Spleen (tissue), 13 donors: ENCODE measurements at places on chromosomes 5 and 9. TPM values are rescaled to one million over a fixed set of nuclear protein-coding genes. Genes with fewer than 3 reads are reported as not detected.

COL5A1 gene
- total RNA-seq, result 37.8 TPM

BTNL3 gene
- 2.4 TPM for total RNA-seq

SPATA31A3 gene
- total RNA-seq, result not detected

MARVELD2 gene
- total RNA-seq, result 0.83 TPM

PLCXD3 gene
- 0.23 TPM for total RNA-seq

TRIM23 gene
- total RNA-seq, result 13.1 TPM

GPR107 gene
- 25.2 TPM for total RNA-seq

STK32A gene
- total RNA-seq, result 0.98 TPM

ENHO gene
- 0.91 TPM for total RNA-seq

ADAMTS16 gene
- total RNA-seq, result not detected

IL13 gene
- total RNA-seq, result not detected

OBP2B gene
- total RNA-seq, result not detected

POLK gene
- total RNA-seq, result 36.4 TPM

MOB3B gene
- total RNA-seq, result 21.9 TPM

TLR4 gene
- 138 TPM for total RNA-seq

LCN9 gene
- total RNA-seq, result not detected

TPPP gene
- 12.2 TPM for total RNA-seq

ADAMTS19 gene
- not detected for total RNA-seq

MRPS2 gene
- total RNA-seq, result 31.9 TPM

CACFD1 gene
- 10.0 TPM for total RNA-seq

SEMA6A gene
- 46.4 TPM for total RNA-seq

ALDH1B1 gene
- total RNA-seq, result 7.9 TPM

ADAMTS2 gene
- 74.2 TPM for total RNA-seq

CCL27 gene
- 0.70 TPM for total RNA-seq

OR1Q1 gene
- total RNA-seq, result not detected

LMX1B gene
- total RNA-seq, result not detected

PCDHGC4 gene
- total RNA-seq, result 2.9 TPM

LOX gene
- total RNA-seq, result 10.8 TPM

DBN1 gene
- total RNA-seq, result 13.0 TPM

CMYA5 gene
- total RNA-seq, result 0.41 TPM

SPAG8 gene
- 4.0 TPM for total RNA-seq

TMEM245 gene
- 32.7 TPM for total RNA-seq

IL3 gene
- total RNA-seq, result not detected

KCNMB1 gene
- 1.7 TPM for total RNA-seq

SHROOM1 gene
- total RNA-seq, result 18.0 TPM

RIMOC1 gene
- total RNA-seq, result 21.4 TPM

IRX1 gene
- total RNA-seq, result not detected

MYMK gene
- total RNA-seq, result not detected

SMIM3 gene
- total RNA-seq, result 25.7 TPM

CTXN3 gene
- not detected for total RNA-seq

CYLC2 gene
- total RNA-seq, result not detected

HAVCR1 gene
- total RNA-seq, result not detected

PCDHB8 gene
- total RNA-seq, result 1.8 TPM

BARHL1 gene
- total RNA-seq, result not detected
